NCI-H524 treated with DMSO at 0.1 percent for 48 hours (cell line): ENCODE measurements at places on chromosomes 12 and 14.

DNA sequence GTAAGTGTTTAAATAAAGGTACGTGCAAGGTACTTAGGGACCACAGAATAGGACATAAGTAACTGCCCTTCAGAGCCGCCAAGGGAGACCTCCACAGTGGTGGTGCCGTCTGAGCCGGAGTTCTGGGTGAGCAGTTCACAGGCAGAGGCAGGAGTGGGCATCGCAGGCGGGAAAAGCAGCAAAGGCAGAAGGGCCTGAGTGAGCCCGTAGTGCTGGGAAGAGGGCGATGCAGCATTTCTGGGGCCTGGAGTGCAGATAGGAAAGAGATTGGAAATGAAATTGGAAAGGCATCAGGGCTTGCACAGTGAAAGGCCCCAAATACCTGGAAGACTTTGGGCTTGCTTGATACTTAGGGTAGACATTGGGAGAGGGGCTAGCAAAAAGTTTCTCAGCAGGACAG is 32.9 kb downstream of the EVL start:
- no peak for DNase-seq

DNA sequence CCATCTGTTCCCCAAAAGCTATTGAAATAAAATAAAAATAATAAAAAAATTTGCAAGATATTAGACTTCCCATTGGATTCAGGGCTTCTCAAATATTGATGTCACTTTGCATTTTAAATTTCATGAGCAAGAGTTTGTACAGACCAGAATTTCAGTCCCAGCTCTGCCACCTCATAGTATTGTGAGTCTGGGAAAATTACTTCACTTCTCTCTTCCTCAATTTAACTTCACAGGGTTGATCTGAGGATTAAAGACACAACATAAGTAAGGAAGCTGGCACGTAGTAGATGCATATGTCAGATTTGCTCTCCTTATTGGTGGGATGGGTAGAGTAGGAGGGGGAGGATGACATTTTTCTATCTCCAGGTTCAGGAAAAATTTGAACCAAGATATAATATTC is 32.8 kb downstream of the COX8C start:
- DNase-seq: no peak

GRCh38 chr12:54052438-54053002 is 1.1 kb upstream of the HOXC4 start:
- no peak for DNase-seq

DNA sequence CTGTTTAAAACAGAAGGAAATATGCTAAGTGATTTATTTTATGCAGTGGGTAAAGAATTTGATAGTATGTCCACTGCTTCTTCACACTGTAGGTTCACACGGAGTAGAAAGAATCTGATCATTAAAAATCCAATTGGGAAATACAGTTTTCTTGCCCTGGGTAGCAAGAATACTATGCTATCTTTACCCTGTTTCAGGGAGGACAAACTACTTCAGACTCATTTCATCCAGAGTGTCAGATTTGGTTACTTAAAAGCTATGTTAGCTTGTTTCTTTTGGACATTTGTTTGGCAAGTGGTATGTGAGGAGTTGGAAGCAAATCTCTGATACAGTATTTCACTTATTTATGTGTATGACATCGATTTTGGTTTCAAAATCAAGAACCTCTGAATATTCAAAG is 4.3 kb downstream of the FRS2 start:
- no peak for DNase-seq

DNA sequence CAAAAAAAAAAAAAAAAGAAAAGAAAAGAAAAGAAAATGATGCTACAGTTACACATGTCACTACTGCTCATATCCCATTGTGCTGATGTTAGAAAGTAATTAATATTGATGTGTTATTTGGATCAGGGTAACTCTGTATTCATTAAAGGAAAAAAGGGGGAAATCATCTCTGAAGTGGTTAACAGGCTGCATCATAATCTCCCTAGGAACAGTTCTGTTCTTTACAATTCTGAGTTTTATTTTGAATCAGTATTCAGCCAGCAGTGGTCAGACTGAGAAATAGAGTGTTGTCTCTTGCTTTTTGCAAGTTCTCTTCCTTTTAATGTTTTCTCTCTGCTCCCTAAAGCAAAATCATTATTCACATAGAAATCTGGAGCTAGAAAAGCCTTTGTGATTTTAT is 128.6 kb upstream of the CRY1 start:
- DNase-seq: no peak

DNA sequence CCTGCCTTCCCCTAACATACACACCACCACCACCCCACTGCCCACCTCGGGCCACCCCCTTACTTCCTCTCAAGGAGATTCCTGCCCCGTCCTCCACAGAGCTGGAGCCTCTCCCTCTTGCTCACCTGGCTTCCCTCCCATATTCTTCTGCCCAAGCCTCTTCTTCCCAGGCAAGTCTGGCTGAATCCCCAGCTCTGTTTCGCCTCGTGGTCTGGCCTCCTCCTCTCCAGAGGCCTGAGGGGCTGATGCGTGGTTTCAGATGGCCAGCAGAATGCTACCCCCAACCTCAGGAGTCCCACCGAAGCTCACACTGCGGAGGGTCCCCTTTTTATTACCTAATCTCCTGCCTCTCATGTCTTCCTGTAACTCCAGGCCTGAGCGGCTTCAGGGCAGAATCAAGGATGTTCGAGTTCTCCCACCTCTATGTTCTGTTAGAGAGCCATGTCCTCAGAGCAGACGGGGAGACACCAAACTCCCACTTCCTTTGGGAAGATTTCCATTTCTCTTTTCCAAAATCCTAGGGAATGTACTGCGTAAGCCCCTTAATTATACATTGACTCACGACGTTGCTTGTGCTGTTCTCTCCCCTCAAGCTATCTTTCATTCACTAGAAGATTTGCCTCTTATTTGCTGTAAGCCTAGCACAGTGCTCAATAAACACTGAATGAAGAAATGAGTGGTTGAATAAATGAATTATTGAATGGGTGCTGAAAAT is 33.9 kb upstream of the LTBP2 start:
- no peak for DNase-seq

DNA sequence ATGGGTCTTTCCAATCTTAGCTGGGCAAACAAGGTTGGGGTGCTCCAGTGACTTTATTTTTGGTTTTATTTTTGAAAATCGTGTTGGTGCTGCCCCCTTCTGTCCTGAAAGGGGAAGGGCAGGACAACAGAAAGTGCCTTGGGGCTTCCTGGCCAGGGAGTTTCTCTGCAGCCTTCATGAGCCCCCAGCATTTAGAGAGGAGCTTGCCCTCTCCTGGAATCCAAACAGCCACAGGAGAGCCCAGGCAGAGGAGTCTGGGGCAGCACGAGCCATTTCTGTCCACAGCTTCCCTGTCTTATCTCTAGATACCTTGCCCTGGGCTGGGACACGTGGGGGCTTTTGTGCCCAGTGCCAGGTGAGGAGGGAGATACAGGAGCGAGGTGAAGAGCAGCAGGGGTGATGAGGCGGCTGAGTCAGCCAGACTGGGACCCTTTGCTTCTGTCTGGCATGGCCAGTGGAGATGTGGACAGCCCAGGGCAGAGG is 4.4 kb upstream of the C1RL start:
- DNase-seq: no peak

DNA sequence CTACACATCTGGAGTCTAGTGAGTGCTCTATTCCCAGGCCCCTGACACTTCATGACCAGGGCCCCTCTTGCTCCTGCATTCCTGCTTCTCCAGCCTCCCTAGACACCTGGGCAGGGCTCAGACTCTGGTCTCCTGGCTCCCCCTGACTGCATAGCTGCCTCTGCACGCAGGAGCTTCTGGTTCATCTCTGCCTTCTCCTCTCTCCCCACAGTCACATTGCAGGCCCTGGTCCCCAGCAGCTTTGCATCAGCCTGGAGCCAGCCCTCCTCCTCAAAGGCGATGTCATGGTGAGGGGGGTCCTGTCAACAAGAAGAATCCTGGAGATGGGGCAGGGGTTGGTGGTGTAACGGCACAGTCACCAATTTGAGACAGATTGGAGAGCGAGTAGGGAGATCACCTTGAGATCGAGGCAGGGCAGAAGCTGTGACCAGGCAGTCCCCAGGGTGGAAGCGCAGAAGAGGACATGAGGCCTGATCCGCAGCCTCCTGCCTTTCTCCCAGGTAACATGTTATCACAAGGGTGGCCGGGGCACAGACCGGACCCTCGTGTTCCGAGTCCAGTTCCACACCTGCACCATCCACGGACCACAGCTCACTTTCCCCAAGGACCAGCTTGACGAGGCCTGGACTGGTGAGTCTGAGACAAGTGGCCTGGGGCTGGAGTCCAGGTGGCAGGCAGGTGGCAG is 8.1 kb downstream of the TNS2 start:
- DNase-seq: no peak

- no peak for DNase-seq
Measured at GRCh38 chr12:123897221-123897620, 75.4 kb downstream of the CCDC92 start.

DNA sequence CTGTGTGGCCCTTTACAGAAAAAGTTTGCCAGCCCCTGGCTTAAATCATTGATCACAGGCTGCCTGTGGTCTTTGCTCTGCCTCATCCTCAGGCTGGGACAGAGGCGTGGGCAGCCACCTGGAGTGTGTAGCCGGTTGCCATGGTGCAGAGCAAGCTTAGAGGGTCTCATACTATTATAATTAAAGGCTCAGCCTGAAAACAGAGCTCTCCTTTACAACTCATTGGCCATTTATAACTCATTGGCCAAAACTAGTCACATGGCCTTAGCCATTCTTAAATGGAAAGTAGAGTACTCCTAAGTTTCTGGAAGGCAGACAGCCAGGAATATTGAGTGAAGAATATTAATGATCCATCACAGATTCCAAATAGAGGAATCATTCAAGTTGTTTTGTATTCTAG is 3.0 kb downstream of the HSP90B1 start:
- DNase-seq: no peak

DNA sequence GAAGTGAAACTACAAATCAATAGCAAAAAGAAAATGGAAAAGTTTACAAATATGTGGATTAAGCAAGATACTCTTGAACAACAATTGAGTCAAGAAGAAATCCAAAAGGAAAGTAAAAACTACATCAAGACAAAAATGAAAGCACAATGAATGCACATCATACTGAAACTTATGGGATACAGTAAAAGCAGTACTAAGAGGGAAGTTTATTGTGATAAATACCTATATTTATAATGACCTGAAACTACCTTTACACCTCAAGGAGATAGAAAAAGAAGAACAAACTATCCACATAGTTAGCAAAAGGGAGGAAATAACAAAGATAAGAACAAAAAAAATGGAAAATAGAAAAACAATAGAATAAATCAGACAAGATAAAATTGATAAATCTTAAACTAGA is 375.0 kb downstream of the TRHDE start:
- DNase-seq: no peak
